ENCODE measurements at places on chromosomes 7 and 10.

- H3K4me3 ChIP-seq = no peak overlapping the region
- DNase-seq = peak; percentile 15
- H3K27ac ChIP-seq = no peak overlapping the region
These were observed 143.1 kb upstream of the STK17A start for GRCh38 chr7:43439631-43440401.

DNA sequence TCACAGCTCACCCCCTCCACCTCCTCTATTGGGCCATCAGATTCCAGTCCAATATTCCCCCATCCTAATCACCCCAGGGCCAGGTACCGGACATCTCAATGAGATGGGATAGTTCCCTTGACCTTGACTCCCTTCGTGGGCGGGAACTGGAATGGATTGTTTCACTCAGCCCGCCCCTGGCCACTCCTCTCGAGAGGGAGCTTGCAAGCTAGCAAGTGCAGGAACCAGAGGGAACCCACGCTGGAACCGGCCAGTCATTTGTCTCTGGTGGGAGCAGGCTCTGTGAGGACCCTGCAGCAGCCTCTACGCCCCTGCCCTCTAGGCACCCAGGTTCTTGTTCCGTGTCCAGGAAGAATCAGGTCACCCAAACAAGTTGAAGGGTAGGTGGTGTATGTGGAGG lies 11.0 kb upstream of the RADIL start:
- no peaks in the 10 kb centered on the region for H3K4me1 ChIP-seq
- DNase-seq = no peak
- no peaks in the 10 kb centered on the region for H3K36me3 ChIP-seq
- no peaks in the 10 kb centered on the region for H3K27me3 ChIP-seq

DNA sequence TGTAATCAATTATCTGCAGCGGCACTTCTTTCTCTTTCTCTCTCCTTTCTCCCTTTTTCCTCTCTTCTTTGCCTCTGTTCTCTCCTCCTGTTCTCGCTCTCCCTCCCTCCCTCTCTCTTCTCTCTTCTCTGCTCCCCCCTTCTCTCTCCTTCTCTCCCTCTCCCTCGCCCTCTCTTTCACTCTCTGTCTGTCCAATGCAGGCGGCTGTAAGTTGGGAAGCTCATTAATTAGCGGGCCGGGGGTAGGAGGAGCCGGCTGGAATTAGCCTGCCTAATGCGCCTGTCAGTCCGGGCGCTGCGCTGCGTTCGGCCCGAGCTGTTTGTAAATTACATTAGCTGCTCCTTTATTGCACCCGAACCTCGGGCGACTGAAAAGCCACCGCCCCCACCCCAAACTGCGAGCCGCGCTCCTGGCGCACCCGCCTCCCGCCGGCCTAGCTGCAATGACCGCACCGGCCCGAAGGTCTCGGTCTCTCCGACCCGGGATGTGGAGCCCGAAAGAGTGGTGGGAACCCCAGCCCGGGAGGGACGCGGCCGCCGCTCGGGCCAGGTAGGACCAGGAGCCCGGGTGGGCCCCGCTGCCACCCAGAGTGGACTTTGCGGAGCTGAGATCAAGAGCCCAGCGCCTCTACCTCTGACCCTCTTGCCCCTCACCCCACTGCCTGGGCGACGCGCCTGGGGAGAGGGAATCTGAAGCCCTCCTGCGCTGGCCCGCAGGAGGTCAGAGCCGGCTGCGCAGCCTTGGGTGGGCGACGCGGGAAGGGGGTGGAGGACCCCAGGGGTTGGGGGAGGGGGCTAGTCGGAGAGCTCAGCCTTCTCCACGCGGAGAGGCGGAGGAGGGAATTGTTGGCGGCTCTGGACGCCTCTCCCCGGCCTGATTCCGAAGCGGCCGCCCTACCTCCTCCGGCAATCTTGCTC lies at the start of gene LBX1:
Gene LBX1 (minus strand): TSS at position 198 of the 917 bp plus-strand sequence. CDS start 648 bp downstream, outside the sequence.
- H3K27ac ChIP-seq = no peak within 1 kb of the TSS
- H3K4me3 ChIP-seq = no peak within 1 kb of the TSS
- peaks cover 91% of the 10 kb centered on the region for H3K27me3 ChIP-seq

- no peaks in the 10 kb centered on the region for H3K36me3 ChIP-seq
- no peaks in the 10 kb centered on the region for H3K27me3 ChIP-seq
- DNase-seq = no peak
- no peaks in the 10 kb centered on the region for H3K4me1 ChIP-seq
These were observed 568.3 kb downstream of the INHBA start for GRCh38 chr7:41134300-41135255.

- peak; percentile 49 for DNase-seq
- H3K4me3 ChIP-seq = no peak overlapping the region
- H3K4me1 ChIP-seq = no peaks in the 10 kb centered on the region
- H3K27ac ChIP-seq = no peak overlapping the region
- no peaks in the 10 kb centered on the region for H3K27me3 ChIP-seq
These were observed 41.9 kb upstream of the SYPL1 start for GRCh38 chr7:106153891-106154449.

DNA sequence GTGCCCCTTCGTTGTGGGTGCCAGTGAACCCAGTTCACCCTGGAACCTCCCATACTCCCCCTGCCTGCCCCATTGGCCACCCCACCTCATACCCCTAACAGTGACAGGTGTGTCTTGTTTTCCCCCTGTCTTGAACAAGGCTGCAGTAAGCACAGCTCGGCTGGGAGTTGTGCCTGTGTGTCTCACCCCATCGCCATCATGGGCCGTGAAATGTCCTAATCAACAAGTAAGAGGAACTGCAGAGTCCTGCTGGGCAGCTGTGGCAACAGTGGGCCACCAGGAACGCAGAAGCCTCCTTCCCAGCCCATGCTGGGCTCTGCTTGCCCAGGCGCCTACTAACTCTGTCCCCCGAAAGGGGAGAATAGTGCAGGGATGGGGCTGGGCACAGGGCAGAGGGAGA lies 91.6 kb downstream of the C10orf105 start:
- DNase-seq = no peak
- H3K4me3 ChIP-seq = no peak overlapping the region
- no peaks in the 10 kb centered on the region for H3K4me1 ChIP-seq
- H3K27me3 ChIP-seq = no peaks in the 10 kb centered on the region
- no peaks in the 10 kb centered on the region for H3K36me3 ChIP-seq
- no peak overlapping the region for H3K27ac ChIP-seq

GRCh38 chr7:151539088-151539671 lies 19.5 kb upstream of the RHEB start:
- H3K27me3 ChIP-seq = peaks cover 6% of the 10 kb centered on the region
- no peak overlapping the region for H3K27ac ChIP-seq
- H3K36me3 ChIP-seq = no peaks in the 10 kb centered on the region
- H3K4me3 ChIP-seq = no peak overlapping the region
- H3K4me1 ChIP-seq = no peaks in the 10 kb centered on the region

- H3K4me1 ChIP-seq = no peaks in the 10 kb centered on the region
- no peaks in the 10 kb centered on the region for H3K27me3 ChIP-seq
- no peak overlapping the region for H3K27ac ChIP-seq
- H3K4me3 ChIP-seq = no peak overlapping the region
These were observed 114.8 kb downstream of the SPAG6 start for GRCh38 chr10:22460101-22460500.

GRCh38 chr7:116565981-116566380 lies 41.1 kb downstream of the CAV1 start:
- H3K4me1 ChIP-seq = no peaks in the 10 kb centered on the region
- no peaks in the 10 kb centered on the region for H3K27me3 ChIP-seq
- H3K4me3 ChIP-seq = no peak overlapping the region
- H3K27ac ChIP-seq = no peak overlapping the region
- no peak for DNase-seq

- no peak overlapping the region for H3K27ac ChIP-seq
- no peaks in the 10 kb centered on the region for H3K4me1 ChIP-seq
- no peaks in the 10 kb centered on the region for H3K36me3 ChIP-seq
- H3K27me3 ChIP-seq = no peaks in the 10 kb centered on the region
These were observed 32.1 kb downstream of the STK32C start for GRCh38 chr10:132275426-132276178.

DNA sequence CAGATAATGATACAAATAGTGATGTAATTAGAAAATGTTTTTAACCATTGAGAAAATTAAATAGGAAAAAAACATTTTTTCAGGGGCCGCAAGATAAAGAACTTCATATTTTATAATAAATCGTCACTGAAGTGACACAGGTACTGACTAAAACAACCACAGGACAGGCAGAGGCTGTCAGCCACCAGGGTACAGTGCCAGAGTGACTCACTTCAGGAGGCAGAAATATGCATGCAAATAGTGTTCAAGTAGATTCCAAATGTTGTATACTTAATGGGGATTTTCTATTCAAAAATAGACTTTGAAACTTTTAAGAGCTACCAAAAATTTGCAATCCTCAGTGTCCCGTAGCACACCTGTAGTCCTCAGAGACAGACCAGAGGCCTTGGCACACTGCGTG lies 68.6 kb downstream of the FRMPD2 start:
- H3K36me3 ChIP-seq = no peaks in the 10 kb centered on the region
- H3K27me3 ChIP-seq = no peaks in the 10 kb centered on the region
- no peak overlapping the region for H3K4me3 ChIP-seq
- H3K4me1 ChIP-seq = no peaks in the 10 kb centered on the region

- H3K36me3 ChIP-seq = no peaks in the 10 kb centered on the region
- no peaks in the 10 kb centered on the region for H3K4me1 ChIP-seq
- DNase-seq = no peak
- H3K27me3 ChIP-seq = no peaks in the 10 kb centered on the region
- H3K27ac ChIP-seq = no peak overlapping the region
These were observed 80.8 kb upstream of the MKX start for GRCh38 chr10:27826369-27826768.

- no peak overlapping the region for H3K27ac ChIP-seq
- H3K4me3 ChIP-seq = no peak overlapping the region
- peaks cover 10% of the 10 kb centered on the region for H3K36me3 ChIP-seq
These were observed 6.1 kb downstream of the ECD start for GRCh38 chr10:73161662-73162061.

DNA sequence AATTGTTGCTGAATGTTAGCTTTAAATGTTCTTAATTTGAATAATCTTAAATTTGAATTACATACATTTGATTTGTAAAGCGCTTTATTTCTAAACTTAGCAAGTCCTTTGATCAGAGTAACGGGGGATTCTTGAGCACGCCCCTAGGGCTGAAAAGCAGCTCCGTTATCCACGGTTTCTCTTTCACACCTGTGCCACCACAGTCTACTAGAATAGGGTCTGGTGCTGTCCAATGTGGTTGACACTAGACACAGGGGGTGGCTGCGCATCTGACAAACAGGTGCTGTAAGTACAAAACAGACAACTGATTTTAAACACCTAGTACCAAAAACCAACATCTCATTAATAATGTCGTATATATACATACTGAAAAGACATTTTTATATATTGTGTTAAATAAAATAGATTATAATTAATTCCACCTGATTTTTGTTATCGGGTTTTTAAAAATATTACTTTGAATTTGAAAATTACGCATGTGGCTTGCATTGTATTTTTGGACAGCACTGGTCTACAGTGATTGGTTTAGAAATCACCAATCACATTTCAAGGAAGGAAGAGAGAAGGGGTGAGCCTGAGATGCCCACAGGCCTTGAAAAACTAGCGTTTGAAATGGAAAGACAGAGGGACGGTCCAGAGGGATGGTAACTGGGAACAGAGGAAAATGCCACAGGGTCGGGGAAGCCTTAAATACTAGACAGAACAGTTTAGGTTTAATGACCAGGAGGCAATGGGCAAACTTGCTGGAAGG lies 7.3 kb downstream of the SEPHS1 start:
- no peaks in the 10 kb centered on the region for H3K27me3 ChIP-seq
- DNase-seq = peak; percentile 26
- peaks cover 10% of the 10 kb centered on the region for H3K4me1 ChIP-seq
- no peak overlapping the region for H3K27ac ChIP-seq
- no peaks in the 10 kb centered on the region for H3K36me3 ChIP-seq
- H3K4me3 ChIP-seq = no peak overlapping the region

- no peak for DNase-seq
- no peak overlapping the region for H3K4me3 ChIP-seq
- H3K27me3 ChIP-seq = no peaks in the 10 kb centered on the region
- H3K27ac ChIP-seq = no peak overlapping the region
- H3K36me3 ChIP-seq = no peaks in the 10 kb centered on the region
- no peaks in the 10 kb centered on the region for H3K4me1 ChIP-seq
These were observed 145.6 kb upstream of the CALCR start for GRCh38 chr7:93720106-93720505.

GRCh38 chr7:75739796-75740672 lies 1.3 kb upstream of the HIP1 start:
- no peaks in the 10 kb centered on the region for H3K36me3 ChIP-seq
- H3K27ac ChIP-seq = peak overlapping the region; percentile 78

- no peaks in the 10 kb centered on the region for H3K36me3 ChIP-seq
- no peak overlapping the region for H3K4me3 ChIP-seq
- DNase-seq = no peak
- no peak overlapping the region for H3K27ac ChIP-seq
- H3K4me1 ChIP-seq = no peaks in the 10 kb centered on the region
These were observed 59.0 kb downstream of the BUB3 start for GRCh38 chr10:123213192-123213591.

DNA sequence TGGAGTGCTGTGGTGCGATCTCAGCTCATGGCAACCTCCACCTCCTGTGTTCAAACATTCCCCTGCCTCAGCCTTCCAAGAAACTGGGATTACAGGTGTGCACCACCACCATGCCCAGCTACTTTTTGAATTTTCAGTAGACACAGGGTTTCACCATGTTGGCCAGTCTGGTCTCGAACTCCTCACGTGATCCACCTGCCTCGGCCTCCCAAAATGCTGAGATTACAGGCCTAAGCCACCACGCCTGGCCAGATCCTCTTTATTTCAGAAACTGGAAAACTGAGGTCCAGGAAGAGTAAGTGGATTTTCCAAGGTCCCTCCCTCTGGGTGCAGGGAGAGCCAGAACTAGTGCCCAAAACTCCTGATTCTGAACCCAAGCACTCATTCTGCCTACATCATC lies 413.1 kb upstream of the AUTS2 start:
- no peak overlapping the region for H3K27ac ChIP-seq
- DNase-seq = no peak
- H3K4me3 ChIP-seq = no peak overlapping the region
- H3K27me3 ChIP-seq = no peaks in the 10 kb centered on the region

GRCh38 chr10:33142295-33142694 lies 184.3 kb upstream of the ITGB1 start:
- H3K27ac ChIP-seq = no peak overlapping the region
- DNase-seq = no peak
- H3K4me1 ChIP-seq = peaks cover 43% of the 10 kb centered on the region
- H3K27me3 ChIP-seq = no peaks in the 10 kb centered on the region

- no peak overlapping the region for H3K27ac ChIP-seq
- DNase-seq = no peak
- no peaks in the 10 kb centered on the region for H3K4me1 ChIP-seq
These were observed 130.0 kb upstream of the BTBD16 start for GRCh38 chr10:122140941-122141623.

GRCh38 chr7:50214126-50214670 lies 90.3 kb upstream of the IKZF1 start:
- H3K27me3 ChIP-seq = no peaks in the 10 kb centered on the region
- H3K4me3 ChIP-seq = peak overlapping the region; percentile 30
- H3K36me3 ChIP-seq = no peaks in the 10 kb centered on the region
- H3K27ac ChIP-seq = no peak overlapping the region

GRCh38 chr7:100093925-100094486 lies 5.2 kb downstream of the COPS6 start:
- no peak overlapping the region for H3K4me3 ChIP-seq
- peaks cover 79% of the 10 kb centered on the region for H3K36me3 ChIP-seq
- DNase-seq = no peak

- no peak overlapping the region for H3K27ac ChIP-seq
- H3K27me3 ChIP-seq = no peaks in the 10 kb centered on the region
- DNase-seq = no peak
- H3K36me3 ChIP-seq = no peaks in the 10 kb centered on the region
These were observed 41.1 kb upstream of the GTF2IRD1 start for GRCh38 chr7:74412603-74413002.

GRCh38 chr7:143299840-143300239 lies 11.7 kb downstream of the CASP2 start:
- peaks cover 79% of the 10 kb centered on the region for H3K36me3 ChIP-seq
- H3K4me1 ChIP-seq = peaks cover 24% of the 10 kb centered on the region
- DNase-seq = peak; percentile 75
